ENCODE measurements at places on chromosomes 13 and 19.

DNA sequence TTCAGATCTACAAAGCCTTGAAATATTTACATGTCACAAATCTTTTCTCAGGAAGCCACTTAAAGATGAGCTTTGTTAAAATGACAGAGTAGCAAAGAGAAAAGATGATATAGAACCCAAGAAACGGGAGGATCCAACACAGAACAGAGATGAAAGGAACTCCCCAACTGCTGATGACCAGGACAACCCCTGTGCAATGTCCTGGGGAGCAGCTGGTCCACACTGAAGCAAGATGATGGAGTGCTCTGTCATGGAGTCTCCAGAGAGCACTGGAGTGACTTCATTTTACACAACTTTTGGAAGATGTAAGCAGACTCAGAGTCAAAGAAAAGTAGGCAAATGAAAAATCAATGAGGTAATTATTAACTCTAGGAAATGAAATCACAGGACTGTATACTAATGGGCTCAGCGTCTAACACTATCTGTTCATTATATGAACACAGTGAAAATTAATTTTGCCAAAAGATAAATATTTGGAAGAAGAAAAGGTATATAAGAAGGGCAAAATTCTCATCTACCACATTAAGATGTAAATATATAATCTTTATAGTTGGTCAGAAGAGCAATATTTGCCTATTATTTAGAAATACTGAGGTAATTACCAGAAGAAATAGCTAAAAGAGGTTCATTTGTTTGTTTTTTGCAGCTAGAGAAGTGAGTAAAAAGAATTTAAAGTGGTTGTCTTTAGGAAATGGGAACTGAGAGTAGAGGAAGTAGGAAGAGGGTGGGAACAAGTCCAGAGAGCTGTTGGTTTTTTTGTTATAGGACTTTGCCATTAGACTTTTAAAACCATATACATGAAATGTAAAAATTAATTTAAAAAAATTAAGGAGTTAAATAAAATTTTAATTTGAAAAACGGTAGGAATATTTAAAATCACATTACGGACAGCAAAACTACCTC, 30.5 kb downstream of the MTRF1 start:
- no peak for DNase-seq

GRCh38 chr19:7618771-7619510, 10.4 kb downstream of the XAB2 start:
- DNase-seq = no peak

DNA sequence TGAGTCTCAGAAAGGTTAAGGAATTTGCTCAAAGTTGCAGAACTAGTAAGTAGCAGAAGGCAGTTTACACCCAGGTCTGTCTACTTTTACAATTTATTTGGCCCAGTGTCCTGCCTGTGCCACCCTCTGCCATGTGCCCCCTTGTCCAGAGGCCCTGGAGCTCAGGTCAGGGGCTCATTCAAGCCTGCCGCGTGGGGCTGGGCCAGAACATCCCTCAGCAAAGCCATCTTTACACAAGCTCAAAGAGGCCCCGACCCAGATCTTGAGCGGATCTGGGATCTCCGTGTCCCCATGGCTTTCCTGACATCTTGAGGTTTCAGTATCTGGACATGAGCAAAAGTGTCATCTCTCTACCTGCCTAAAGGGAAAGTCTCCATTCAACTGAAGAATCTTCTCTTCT, 76.4 kb upstream of the VSTM2B start:
- no peak for DNase-seq

DNA sequence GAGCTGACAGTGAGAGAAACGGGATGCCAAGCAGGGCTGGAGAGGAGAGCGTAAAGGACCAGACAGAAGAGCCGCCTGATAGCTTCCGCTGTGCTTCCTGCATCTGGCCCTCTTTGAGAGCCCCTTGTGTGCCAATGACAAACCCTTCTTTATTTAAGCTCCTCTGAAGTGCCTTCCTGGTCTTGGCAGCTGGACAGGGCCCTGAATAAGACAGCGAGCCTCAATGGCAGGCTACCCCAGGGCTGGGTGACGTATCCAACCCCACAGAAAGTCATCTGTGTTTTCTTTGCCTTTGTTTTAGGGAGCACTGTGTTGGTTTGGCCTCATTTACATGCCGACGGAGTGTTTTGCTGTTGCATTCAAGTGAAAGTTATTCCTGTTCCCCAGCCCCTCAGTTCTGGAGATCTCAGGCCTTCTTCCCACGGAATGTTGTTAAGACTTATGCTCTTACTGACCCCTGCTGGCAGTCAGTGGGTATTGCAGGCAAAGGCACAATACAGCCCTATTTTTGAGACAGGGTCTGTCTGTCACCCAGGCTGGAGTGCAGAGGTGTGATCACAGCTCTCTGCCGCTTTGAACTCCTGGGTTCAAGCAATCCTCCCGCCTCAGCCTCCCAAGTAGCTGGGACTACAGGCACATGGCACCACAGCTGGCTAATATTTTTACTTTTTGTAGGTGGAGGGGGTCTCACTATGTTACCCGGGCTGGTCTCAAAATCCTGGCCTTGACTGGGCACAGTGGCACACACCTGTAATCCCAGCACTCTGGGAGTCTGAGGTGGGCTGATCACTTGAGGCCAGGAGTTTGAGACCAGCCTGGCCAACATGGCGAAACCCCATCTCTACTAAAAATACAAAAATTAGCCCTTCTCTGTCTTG, 16.8 kb downstream of the CCL25 start:
- no peak for DNase-seq

GRCh38 chr13:37364956-37365355, 233.6 kb downstream of the POSTN start:
- no peak for DNase-seq

GRCh38 chr19:2503521-2504109, 27.7 kb downstream of the GADD45B start:
- no peak for DNase-seq

DNA sequence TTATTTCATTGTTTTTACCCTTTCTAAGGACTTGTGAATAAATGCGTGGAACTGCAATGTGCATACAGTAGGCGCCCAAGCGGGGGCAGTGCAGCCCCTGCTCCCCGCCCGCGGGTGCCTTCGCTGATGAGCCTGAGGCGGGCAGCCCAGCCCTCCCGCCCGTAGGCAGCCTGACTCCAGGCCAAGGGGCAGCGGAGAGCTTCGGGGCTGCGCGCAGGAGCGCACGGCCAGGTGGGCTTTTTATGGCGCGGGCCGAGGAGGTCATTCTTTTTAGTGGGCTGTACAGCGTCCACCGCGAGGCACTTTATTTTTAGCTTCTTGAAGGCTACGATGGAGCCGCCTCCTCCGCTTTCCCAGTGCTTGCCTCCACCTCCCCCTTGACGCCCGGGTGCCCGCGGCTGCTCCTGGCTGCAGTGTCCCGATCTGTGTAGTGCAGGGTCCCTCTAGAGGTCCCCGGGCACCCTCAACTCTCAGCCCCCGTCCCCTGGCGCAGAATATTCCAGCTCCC, 60.5 kb downstream of the CCNE1 start:
- DNase-seq = no peak

DNA sequence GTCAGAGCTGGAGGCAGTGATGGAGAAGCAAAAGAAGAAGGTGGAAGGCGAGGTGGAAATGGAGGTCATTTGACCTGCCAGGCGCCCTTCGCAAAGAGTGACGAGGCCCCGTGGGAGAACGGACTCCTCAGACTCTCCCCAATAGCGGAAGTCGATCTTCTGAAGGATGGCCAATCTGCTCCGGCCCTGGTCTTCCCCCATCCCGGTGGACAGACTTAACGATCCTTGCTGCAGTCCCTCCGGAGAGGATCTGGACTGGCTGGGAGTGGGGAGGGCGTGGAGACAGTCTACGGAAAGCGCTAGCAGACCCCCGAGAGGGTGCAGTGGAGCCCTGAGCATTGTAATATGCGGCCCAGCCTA, 11.9 kb downstream of the EPS8L1 start:
- DNase-seq = no peak

DNA sequence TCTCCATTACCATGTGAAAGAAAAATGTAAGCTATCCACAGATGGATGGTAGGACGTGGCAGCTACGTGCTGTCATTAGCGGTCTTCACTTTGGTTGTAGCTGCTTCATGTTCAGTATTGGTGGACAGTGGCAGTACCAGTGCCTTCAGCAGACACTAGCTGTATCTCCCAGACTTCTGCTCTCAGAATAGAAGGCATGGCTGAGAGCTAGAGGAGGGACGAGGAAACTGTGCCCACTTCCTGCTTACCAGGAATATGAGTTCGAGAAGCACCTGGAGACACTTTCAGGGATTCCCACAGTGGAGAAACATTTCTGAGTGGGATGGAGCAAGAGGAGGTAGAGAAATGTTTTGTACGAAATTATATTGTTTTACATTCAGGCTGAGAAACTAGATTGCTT, 6.9 kb upstream of the SHISA2 start:
- DNase-seq = no peak

DNA sequence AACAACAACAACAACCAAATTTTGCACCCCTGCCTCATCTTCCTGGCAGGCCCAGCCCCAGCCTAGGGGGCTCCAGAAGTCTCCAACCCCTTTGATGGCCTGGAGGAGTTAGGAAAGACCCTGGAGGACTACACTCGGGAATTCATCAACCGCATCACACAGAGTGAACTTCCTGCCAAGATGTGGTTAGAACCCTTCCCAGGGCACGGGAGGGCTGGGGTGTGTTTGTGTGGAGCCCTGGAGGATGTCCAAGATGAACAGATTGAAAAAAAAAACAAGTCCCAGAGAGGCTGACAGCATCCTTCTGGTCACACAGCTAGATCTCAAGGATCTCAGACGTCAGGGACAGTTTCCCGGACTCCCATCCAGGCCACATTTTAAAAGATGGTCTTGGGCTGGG, 13.3 kb downstream of the APOC1 start:
- DNase-seq = no peak

GRCh38 chr13:100870898-100871297, 196.3 kb upstream of the TMTC4 start:
- no peak for DNase-seq

DNA sequence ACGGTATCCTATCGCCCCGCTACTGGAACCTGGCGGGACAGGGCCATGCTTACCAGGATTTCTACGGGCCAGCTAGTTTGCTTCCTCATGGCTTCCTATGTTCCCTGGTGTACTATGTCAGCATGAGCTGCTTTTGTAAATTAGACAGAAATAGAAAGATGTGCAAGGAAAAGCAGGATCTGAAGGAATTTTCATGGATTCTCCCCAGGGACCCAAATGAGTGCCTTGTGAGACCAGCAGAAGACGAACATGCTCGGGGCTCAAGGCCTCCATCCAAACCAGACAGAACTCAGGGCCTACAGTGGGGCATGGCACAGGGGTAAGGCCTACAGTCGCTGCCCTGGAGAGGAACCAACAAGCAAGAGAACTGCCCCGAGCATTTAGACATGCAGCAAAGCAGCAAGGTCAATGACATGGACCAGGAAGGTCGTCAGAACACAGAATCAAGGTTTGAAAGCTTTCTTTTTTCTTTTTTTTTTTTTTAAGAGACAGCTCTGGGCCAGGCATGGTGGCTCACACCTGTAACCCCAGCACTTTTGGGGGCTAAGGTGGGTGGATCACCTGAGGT, 17.3 kb downstream of the EPS15L1 start:
- DNase-seq = no peak

GRCh38 chr19:8607386-8607785, 3.1 kb downstream of the ADAMTS10 start:
- DNase-seq = no peak

DNA sequence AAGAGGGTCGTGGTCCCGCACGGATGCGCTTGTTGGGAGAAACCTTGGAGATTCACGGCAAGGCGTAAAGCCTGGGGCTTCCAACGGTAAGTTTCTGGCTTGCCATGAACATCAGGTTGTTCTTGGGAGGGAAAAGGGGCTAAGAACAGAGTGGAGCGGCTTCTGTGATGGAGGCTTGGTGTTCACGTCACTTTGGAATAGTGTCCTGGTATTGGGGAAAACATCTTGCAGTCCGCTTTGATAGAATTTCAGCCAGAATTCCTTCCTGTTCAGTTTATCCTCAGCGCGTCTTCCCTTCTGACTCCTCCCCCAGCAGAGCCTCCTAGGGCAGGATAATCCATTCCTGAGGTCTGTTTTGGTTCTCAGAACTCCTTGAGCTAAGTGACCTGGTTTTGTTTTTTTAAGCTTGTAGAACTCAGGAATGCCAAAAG, 2.0 kb downstream of the KCTD15 start:
- DNase-seq = no peak

DNA sequence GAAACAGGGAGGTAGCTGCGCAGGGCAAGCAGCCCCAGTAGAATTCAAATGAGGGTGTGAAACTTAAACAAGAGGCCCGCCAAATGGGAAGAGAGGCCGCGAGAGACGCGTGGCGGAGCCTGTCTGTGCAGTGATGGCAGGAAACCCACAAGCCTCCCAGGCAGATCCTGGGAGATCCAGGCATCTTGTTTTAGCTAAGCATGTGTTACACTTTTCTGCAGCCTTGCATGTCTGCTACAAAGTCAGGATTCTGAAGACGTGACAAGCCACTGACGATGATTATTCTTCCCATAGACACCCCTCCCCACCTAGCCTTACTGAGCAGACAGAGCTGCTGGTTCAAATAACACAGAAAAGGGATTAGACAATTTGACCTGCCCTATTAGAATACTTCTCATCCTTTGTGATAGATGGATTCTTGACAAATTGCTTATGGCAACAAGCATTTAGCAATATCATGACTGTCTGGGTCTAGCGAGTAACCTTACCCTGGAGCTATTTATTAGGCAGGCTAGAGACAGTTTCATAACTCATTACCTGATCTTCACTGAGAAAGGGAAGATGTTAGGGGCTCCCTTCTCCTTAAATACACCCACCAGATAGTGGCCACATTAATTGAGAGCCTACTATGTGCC, 185.2 kb upstream of the IRS2 start:
- DNase-seq = no peak

GRCh38 chr13:61180234-61180633, 235.4 kb downstream of the PCDH20 start:
- no peak for DNase-seq

GRCh38 chr13:47114030-47114429, 217.2 kb upstream of the HTR2A start:
- no peak for DNase-seq

- DNase-seq = no peak
These were observed 2.7 kb upstream of the C3 start for GRCh38 chr19:6723108-6723618.

- no peak for DNase-seq
These were observed at the start of gene ASPDH for GRCh38 chr19:50513746-50514345. Gene ASPDH (minus strand): TSS chr19:50513913. CDS start chr19:50513823, 90 bp downstream.

DNA sequence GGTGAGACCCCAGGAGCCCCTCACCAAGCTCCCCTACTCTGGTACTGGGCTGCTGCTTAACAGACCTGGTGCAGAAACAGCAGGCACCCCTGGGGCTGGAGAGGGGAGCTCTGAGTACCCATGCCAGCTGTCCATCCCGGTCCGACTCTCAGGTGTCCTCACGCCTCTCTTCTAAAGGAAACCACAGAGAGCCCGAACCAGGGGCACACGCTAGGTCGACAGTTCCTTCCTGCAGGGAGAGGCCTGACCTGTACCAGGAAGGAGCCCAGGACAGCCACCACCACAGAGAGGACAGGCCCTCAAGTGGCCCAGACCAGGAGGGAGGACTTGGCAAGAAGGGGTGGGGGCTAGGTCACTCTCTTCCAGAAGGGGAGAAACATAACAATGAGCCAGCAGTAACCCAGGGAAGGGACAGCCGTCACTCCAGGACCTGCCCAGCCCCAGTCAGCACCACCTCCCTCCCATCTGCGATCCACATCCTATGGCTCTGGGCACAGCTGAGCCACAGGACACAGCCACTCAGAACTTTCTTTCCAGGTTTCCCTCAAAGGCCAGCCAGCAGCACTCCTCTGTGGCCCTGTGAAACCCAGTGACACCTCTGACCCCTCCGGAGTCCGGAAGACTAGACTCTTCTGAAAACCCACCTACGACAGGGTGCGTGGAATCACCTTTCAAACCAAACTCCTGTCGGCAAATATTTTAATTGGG, 13.0 kb upstream of the SLC35E1 start:
- no peak for DNase-seq
